Trophoblast cell (in vitro differentiated cells and primary cell): ENCODE measurements at places on chromosomes 4 and X.

DNA sequence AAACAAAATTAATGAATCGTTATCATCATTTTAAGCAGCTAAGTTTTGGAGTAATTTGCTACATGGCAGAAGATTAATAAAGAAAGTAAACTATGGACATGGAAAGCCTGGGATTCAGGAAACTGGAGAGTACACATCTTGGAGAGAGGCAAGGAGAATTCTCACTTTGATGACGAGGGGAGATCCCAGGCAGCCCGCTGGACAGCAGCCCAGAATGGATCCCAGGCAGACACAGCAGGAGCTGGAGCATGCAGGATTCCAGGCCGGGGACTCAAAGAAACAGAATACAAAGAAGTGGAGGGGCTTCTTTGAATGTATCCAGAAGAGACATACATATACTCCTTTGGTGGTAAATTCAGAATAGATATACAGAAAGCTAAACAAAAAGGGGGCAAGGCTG, 118.0 kb upstream of the ATP6AP2 start:
- DNase-seq: no peak

DNA sequence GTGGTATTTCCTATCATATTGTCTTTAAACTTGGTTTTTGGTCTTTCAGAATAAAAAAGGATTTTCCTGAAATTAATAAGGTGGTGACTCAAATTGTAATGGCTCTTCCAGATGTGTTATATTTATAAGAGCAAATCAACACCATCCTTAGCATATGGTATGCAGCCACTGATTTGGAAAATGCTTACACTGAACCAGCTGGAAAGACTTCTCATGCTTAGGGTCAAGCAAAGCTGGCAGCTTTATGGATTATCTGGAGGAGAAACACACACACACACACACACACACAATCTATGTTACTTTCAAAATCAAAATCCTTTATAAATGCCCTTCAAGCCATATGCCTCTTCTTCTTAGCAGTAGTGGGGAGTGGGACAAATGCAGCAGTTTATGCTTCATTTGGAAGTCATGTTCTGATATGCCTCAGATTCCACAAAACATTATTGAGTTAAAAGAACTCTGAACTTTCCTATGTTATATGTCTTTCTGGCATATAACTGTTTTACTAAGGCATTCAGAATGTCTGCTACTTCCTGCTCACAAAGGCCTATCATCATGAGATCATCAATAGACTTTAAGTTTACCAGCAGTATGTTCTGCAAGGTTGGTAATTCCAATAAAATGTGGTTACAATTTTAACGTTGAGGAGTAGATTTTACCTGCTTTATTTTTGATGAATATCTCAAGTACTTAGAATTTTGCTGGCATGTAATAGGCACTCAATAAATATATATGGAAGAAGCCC, 72.9 kb upstream of the PRDM5 start:
- DNase-seq: no peak

GRCh38 chr4:14087459-14087858, 459.9 kb upstream of the BOD1L1 start:
- DNase-seq: no peak

DNA sequence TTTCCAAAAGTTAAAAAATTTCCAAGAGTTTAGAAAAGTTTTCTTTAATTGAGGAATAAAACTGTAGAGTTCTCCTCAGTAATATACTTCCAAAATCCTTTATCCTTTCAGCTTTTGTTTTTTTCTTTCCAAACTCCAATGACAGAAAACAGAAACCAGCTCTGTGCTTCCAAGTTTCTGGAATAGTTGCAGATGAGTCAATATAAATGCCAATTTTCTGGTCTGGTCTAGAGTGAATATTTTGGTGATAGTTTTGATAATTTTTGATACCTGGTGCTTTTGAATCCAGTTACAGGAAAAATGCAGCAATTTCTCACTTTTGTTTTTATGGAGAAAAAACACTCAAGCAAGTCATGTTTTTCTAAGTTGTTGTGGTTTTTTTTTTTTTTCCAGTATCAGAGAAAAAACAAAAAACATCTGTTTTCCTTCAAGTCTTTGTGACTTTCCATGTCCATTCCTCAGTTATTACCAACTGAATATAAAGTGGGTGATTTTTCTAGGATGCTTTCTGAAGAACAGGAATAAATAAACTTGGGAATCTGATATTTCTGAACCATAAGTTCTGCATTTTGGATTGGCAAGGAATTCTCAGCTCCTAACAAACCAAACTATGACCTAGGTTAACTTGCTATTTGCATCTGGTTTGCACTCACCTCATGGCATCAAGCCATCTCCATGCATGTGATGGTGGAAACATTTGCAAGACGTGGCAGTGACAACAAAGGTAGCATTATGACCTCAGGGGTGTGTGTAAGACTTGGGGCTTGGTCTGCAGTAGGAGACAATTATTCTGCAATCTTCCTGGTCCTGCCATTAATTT, 139.1 kb downstream of the VEGFC start:
- DNase-seq: no peak

DNA sequence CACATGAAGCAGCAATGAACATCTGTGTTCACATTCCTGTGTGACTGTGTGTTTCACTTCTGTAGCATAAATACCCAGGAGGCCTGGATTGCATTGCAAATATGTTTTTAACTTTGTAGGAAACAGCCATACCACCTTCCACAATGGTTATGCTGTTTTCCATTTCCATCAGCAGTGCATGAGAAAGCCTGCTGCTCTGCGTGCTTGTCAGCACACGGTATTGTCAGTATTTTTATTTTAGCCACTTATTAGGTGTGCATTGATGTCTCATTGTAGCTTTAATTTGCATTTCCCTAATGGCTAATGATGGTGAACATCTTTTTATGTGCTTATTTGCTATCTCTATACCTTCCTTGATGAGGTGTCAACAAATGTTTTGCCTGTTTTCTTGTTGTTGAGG, 355.9 kb downstream of the TRIML1 start:
- DNase-seq: no peak

DNA sequence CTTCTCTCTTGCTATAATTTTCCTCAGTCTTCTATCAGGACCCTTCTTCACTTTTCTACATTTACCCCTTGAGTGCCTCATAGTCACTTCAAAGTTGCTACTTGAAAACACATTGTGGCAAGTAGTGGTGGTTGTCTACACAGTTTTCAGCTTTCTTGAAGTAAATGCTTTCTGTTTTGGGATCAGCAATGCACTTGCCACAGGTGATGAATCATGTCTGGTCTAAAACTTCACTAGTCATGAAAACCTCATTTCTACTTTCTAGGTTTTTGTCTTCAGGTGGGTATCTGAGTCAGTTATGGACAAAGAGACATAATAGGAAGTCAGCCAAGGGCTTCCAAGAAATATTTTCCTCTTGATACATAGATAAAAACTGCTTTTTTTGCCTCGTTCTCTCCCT, 359.2 kb downstream of the CCSER1 start:
- no peak for DNase-seq

- DNase-seq: peak; percentile 54
Measured at GRCh38 chr4:1683261-1683735, 815 bp downstream of the FAM53A start.

DNA sequence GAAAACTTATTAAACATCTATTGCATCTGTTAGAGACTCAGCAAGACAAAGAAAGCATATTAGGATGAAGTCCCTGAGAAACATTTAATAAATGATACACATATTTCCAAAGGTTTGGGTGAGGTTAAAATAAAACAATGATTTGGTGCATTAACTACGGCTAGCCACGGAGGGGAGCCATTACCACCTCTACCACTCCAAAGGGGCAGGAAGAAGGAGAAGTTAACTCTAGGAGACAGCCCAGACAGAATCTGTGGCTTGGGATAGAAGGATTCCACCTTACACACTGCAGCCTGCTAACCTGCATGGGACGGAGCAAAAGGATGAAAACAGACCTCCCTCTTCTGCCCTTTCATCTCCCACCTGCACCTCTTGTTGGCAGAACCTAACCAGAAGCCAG, 189.1 kb upstream of the C1QTNF7 start:
- DNase-seq: peak; percentile 37

DNA sequence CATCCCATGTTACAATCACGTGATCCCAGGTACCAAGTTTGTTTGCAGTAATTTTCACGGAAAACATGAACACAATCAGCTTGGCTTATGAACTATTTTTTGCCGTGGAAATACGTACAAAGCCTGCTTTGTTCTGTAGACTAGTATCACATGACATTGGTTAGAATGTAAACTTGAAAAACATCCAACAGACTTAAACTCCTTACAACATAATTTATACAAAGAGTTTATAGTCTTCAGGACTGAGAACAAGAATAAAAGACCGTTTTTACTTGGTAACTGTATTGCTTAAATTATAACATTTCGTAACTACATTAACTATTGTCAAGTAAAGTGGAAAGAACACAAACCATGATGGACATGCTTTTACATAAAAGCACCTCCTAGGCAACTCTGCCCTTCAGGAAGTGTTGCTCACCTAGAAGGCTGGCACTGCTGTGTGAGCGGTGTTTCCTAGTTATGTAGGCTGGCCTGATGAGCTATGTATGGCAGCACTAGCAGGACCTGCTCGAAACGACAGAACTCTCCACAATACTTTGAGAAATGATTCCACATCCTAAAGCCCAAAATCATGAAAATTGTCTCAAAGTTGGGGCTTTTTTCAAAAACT, 41.8 kb upstream of the WDR1 start:
- DNase-seq: no peak

- peak; percentile 43 for DNase-seq
Measured at GRCh38 chrX:130091980-130092522, 18.2 kb downstream of the ELF4 start.

DNA sequence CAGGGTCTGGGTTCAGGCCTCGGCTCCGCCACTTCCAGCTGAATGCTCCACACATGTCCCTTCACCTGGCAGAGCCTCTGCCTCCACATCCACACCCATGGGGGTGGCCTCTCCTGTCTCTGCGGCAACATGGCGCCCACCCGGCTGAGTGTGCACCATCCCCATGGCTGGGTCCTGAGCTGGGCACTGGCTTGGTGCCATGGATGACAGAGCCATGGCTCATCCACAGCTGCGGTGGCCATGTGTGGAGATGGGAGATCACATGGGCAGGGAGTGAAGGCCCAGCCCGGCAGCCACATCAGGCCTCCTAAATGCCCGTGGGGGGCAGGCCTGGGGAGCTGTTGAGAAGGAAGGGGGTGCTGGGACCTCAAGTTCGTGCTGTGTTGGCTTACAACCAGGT, 213.7 kb downstream of the AFAP1 start:
- DNase-seq: no peak

GRCh38 chrX:150984169-150984824, 1.2 kb downstream of the HMGB3 start:
- peak; percentile 28 for DNase-seq

GRCh38 chrX:112631892-112632291, 47.8 kb downstream of the LHFPL1 start:
- no peak for DNase-seq

GRCh38 chrX:95628796-95629195, 1055.8 kb upstream of the DIAPH2 start:
- no peak for DNase-seq

- DNase-seq: no peak
Measured at GRCh38 chr4:22986881-22987280, 294.1 kb downstream of the GBA3 start.

GRCh38 chrX:111244235-111244750, 26.0 kb downstream of the CAPN6 start:
- peak; percentile 53 for DNase-seq

- no peak for DNase-seq
Measured at GRCh38 chrX:68284281-68284904, 148.9 kb downstream of the OPHN1 start.

DNA sequence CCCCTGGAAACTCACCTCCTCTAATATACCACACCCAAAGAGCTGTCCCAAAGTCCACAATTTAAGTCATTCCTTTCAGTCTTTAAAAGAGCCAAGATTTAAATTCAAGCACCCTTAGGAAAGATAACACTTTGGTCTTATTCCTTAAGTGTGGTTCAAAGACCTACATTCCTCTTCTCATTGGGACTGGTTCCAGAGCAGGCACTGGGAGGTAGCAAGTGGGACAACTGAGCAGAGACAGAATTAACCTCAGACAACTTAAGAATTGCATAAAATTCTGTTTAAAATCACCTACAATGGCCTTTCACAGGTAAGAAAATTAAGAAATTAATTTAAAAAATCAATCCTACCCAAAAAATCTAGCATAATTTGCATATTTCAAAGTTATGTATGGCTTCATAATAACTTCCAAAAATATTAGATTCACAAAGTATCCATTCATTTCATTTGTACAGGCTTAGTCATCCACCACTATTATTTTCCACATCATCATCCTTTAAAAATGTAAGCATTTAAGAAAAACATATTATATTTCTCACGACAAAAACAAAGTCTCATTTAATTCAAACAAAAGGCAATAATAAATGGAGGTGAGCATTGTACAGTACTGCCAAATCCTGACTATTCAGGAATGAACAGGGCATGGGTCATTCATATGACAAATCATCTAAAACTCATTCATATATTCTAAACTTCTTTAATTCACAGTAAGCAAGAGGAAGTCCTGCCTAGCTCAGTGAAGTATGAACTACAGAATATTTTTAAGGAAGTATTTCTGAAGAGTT, 13.6 kb downstream of the PRSS12 start:
- DNase-seq: no peak

- no peak for DNase-seq
Measured at GRCh38 chrX:13717700-13718472, 16.5 kb downstream of the TRAPPC2 start.

- DNase-seq: no peak
Measured at GRCh38 chrX:19059067-19059466, 63.2 kb downstream of the ADGRG2 start.

GRCh38 chr4:76581077-76581962, 146.3 kb downstream of the SHROOM3 start:
- no peak for DNase-seq

DNA sequence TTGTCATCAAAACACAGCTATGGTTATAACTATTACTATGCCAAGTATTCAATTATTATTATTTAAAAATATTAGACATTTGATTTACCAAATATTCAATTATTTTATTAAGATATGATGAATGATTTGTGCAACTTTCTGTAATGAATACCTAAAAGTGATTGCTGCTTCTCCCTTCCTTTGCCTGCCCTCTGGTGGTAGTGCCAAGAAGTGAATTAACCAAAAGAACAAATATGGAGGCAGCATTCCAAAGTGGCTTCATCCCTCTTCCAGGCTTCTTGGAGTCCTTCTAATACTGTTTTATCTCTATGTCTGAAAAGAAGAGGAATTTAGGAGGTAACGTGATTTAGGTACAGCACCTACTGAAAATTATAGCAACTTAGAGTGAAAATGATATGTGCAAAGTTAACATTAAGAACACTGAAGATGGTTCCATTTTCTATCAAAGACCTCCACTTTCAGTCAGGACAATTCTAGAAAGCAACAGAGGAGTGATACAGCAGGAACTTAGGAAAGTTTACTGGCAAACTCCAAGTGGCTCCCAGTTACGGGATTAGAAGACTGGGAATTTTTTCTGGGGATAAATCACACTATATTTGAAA, 43.0 kb downstream of the ENPEP start:
- peak; percentile 64 for DNase-seq
